ENCODE measurements at places on chromosomes 16 and 17.
A peak's percentile ranks its signal among the peaks of the same experiment; 100 is the strongest.

DNA sequence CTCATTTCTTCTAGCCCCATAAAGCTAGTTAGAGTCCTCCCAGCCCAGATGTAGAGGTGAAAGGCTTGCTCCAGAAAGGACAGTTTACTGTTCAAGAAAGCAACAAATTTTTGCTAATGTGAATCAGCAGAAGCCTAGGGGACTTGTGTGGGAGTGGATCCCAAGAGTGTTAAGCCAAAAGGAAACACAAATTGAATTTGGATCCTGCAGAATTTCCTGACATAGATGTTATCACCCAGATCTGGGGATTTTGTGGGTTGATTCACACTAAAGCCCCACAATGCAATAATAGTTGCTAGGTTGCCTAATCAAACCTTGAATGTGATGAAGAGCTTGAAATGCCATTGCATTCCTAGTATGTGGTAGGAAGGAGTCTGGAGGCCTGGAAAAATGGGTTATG lies 135.2 kb upstream of the HS3ST3A1 start:
- DNase-seq, result peak; percentile 87

DNA sequence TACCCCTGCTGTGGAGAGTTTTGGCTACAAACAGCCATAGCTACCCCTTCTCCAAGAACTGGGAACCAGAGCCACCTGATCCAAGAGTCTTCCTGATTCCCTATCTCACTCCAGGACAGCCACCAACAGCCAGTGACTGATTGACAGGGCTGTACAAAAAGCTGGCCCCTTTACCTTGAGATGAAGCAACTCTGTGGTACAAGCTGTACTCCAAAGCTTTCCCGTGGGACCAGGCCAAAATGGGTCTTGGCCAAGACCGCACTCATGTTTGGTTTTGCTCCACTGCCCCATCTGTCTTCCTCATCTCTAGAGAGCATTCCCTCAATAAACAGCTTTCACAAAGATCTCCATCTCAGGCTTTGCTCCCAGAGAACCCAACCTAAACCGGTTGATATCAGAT lies 43.6 kb downstream of the RNF157 start:
- DNase-seq, result no peak

GRCh38 chr17:29096094-29096493 lies 53.2 kb downstream of the PIPOX start:
- DNase-seq, result no peak

DNA sequence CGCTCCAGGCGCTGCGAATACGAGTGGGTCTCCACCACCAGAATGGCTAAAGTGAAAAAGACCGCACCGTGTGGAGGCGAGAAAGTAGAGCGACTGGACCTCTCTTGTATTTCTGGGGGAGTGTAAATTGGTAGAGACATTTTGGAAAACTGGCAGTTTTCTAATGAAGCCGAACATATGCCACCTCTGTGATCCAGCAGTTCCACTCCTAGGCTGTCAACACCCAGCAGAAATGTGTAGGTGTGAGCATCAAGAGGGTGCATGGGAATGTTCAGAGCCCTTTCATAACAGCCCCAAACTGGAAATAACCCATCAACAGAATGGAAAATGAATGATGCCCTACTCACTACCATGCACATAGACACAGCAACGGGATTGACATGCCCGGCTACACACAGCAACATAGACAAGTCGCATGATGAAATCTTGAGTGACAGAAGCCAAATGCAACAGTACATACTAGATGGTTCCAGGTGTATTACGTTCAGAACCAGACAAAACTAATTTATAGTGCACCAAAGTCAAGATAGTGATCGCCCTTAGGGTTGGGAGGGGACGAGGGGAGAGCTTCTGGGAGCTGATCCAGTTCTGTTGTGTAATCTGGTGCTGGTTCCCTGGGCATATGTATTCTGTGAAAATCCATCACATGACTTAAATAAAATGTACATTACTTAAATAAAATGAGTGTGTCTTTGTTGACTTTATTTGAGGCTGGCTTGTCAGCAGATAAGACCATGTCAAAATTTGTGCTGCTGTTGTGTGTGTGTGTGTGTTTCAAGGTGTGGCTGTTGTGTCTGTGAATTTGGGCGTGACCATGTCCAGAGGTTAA lies 877 bp upstream of the BCL7C start:
- no peak for DNase-seq

- DNase-seq, result no peak
Observed at GRCh38 chr16:80507538-80507937, 33.3 kb upstream of the DYNLRB2 start.

DNA sequence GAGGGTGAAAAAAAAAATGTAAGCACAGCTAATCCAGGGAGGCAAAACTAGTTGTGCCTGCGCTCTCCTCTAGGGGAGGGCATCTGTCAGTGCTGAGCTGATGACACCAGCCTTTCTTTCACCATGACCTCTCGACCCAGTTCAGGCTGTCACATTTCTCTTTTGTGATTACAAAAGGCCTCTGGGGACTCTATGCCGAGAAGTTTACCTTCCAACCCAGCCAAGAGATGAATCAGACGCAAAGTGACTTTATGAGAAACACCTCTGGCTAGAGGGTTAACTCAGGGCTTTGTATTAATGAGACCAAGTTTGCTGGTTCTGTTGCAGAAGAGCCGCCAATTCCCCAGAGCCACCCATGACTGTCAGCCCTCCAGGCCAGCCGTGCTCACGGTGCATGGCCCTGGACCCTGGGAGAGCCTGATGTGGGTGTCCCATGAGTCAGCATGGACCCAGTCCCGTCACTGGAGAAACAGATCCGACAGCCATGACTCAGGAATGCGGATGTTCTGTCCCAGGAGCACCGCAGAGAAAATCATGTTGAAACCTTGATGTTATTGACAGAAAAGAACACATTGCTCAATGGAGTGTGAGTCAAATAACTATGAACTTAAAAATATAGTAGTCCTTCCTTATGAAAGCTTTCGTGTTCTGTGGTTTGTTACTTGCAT lies 437.2 kb downstream of the HS3ST3B1 start:
- DNase-seq, result peak; percentile 99

- DNase-seq, result no peak
Observed at GRCh38 chr16:55861288-55861687, 13.9 kb downstream of the CES5A start.

DNA sequence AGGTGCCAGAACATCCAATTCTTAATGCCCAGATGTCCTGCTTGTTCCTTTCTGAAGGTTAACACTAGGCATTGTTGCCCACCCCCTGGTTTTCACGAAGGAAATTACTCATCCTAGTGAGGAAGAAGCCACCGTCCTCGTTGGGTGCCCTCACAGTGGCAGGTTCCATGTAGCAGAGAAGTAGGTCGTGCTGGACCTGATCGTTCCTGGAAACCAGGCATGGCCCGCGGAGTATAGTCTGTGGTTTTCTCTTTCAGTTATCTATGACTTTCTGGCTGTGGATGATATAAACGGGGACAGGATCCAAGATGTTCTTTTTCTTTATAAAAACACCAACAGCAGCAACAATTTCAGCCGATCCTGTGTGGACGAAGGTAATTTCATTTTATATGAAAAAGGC lies 16.5 kb downstream of the RGS11 start:
- DNase-seq, result no peak

- no peak for DNase-seq
Observed at GRCh38 chr16:10988879-10989278, 44.5 kb downstream of the CLEC16A start.

GRCh38 chr17:69690531-69690930 lies 276.0 kb downstream of the MAP2K6 start:
- DNase-seq, result no peak

DNA sequence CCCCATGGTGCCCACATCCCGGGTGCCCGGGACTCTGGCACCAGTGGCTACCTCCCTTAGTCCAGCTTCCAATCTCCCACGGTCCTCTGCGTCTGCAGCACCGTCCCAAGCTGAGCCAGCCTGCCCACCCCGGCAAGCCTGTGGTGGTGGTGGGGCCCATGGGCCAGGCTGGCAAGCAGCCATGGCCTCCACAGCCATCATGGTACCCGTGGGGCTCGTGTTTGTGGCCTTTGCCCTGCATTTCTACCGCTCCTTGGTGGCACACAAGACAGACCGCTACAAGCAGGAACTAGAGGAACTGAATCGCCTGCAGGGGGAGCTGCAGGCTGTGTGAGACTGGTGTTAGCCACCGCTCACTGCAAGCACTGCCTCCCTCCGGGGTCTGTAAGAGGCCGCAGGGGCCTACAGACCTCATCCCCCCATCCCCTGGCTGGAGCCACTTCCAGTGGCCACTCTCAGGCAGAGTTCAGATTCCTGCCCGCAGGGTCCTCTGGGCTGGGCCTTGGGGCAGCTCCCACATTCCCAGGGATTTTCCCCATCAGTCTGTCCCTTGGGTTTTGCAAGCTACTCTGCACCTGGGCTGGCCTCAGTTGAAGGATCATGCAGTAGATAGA lies 3.9 kb upstream of the SETD1A start:
- peak; percentile 73 for DNase-seq

DNA sequence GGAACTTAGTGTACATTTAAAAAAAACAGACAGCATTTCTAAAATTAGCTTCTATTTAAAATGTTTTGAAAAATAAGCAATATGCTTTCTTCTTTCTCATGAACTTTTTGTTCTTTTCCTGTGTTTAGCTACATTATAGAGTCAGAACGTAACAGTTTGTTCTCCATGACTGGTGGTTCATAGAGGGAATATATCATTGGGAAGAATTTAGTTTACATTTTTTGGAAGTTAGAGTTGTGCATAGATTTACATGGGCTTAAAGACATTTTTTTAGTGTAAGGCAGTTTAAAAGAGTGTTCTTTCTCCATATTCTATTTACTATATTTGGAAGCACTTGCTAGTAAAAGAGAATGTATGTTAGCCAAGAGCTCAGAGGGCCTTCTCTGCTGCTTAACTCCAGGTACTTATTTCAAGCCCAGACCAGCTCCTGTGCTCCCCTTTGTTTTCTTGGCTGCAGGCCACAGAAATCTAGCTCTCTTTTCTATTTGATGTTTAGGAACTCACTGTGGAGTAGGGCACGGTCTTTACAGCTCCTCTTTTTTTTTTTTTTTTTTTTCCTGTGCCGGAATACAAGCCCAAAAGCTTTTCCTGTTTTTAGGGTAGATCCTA lies 20.2 kb downstream of the AP2B1 start:
- DNase-seq, result no peak

DNA sequence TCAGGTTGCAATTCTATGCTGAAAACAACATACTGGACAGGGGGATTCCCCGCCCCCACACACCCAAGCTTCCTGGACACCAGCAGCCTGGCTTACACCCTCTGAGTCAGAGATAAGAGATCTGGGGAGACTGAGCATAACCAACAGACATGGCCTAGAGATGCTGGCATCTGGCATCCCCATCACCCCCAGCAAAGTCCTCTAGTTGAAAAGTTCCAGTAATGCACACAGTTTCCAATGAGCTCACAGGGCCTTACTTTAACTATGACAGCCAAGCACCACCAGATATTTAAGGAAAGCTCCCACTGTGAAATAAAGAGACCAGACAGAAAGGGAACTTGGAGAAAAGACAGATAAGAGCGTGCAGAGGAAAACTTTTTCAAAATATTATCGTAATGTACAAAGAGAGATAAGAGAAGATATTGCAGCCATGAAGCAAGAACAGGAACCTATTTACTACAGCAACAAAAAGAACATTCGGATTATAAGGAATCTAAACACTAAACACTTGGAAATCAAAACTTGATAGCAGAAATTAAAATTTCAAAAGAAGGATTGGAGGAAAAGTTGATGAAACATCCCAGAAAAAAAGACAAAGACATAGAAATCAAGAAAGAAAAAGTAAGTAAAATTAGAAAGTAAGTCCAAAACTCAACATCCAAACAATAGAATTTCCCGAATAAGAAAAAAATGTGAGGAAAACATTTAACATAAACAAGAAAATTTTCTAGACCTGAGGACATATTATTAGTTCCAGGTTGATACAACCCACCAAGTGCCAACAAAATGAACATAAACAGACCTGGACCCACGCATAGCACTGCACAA lies 17.2 kb upstream of the ALOX15 start:
- peak; percentile 21 for DNase-seq

DNA sequence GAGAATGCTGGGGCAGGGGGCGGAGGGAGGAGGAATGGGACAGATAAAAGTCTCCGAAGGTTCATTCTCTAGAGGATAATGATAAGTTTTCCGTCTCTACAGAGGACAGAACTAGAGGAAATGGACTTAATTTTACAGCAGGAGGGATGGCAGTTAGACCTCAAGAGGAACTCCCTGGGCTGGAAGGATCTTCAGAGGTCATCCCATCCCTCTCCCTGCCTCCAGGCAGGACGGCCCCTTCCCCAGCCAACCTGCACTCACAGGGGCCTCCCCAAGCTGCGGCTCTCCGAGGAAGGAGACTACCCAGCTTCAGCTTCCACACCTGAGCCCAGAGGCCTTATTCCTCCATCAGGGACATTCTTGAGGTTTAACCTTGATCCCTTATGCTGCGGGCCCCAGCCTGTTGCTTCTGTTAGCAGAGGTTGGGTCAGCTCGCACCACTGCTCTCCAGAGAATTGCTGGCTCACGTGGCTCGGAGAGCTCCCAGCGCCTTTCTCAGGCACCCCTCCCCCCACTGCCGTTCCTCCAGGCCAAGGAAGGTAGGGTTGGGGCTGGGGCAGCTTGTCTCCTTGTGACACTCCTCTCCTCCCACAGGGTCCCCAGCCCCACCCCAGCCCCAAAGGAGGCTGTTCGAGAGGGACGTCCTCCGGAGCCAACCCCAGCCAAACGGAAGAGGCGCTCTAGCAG lies 8.5 kb downstream of the ELOB start:
- no peak for DNase-seq

GRCh38 chr16:89261691-89262563 lies 44.4 kb downstream of the ZNF778 start:
- no peak for DNase-seq

- DNase-seq, result peak; percentile 79
Observed at GRCh38 chr17:40857535-40857934, 9.5 kb downstream of the KRT12 start.

DNA sequence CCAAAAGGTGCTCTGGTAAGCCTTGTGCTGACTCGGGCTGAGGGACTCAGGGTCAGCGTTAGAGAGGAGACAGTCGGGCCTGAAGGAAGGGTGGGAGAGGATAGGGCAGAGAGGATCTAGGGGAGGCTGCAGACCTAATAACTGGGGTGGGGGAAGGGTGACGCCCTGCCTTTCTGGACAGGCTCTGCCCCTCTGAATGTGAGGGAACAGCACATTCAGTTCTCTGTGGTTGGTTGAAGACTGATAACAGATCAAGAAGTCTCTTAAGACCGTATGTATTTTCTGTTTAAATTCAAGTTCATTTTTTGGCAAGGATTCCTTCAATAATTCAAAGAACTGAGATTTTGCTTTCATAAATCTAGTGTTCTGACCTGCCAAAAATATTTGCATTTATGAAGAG lies 56.2 kb upstream of the TEKT3 start:
- no peak for DNase-seq
